ENCODE measurements at places on chromosomes 2 and 18.

GRCh38 chr2:126642031-126642430 is 13.9 kb upstream of the GYPC start:
- DNase-seq: no peak

GRCh38 chr2:162490761-162491470 is 147.0 kb downstream of the GCA start:
- DNase-seq: no peak

- no peak for DNase-seq
Measured at GRCh38 chr2:45435316-45435715, 175.8 kb downstream of the SRBD1 start.

DNA sequence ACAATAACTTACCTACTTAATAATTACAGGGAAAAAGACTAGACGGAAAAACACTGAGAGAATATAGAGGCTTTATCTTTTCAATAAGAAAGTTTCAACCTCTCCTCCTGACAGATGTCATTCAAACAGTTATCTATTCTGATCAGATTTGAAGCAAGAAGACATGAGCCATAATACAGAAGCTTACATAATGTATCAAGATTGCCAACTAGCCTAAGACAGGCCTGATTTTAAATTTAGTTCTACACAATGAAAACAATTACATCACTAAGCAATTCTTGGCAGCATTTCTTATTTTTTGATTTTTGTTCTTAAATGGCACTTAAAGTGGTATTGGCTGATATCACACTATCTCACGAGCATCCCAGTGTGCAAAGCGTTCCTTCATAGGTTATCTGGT is 41.6 kb downstream of the GPR155 start:
- no peak for DNase-seq

DNA sequence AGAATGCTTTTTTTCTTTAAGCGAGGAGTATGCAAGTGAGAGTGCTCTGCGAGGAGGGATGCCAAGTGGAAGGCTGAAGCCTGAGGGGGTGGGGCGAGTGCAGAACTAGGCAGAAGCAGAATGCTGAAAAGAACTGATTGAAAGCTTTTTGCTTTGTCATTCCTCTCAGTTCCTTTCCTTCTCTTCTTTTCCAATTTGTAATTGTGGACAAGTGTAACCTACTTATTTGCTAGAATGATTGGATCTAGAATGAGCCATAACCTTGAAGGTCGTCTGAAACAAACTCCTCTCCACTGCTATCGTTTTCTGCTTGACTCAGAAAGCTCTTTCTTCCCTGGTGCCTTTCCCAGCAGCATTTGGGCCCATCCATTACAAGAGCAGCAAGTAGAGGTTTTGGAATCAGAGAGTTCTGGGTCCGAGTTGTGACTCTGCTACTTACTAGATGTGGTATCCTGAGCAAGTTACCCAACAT is 115.3 kb downstream of the METTL8 start:
- no peak for DNase-seq

DNA sequence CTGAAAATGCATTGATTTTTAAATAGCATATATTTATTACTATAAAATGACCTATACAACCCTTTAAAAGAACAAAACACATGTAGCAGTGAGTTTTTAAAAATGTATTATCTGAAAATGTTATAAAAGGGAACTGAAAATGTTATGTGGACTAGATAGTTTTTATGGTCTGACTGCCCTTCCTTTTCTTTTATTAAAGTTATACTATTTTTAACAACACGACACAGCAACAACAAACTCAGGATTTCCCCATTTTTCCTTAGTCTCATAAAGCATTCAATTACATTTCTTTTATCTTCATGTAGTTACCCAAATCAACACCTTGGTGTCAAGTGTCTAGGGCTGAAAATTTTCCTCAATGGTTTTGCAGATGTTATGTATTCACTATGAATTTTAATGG is 132.8 kb upstream of the TMEFF2 start:
- no peak for DNase-seq

DNA sequence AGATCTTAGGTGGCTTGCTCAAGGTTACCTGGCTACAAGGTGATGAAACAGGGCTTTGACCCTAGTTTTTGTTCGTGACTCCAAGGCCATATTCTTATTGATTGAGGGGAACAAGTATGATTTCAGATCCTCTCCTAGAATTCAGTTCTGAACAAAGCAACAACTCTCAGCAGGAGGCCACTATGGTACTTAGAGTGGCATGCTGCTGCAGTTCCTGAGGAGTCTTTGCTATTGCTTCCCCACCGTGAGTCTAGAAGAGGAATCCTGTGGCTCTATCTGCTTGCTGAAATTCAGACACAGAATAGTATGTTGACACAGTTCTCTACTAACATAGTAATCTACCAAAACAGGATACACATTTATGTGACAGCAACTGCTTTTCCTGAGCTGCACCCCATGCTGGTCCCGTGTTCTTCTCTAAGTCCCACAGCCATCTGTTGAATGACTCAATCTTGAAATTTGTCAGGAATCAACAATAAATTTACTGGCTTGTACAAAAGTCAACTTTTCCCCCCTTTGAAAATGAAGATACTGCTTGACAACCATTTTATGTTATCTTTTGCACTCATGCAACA is 4.1 kb downstream of the TGFBRAP1 start:
- no peak for DNase-seq

- no peak for DNase-seq
Measured at GRCh38 chr18:26689226-26689879, 141.0 kb upstream of the KCTD1 start.

DNA sequence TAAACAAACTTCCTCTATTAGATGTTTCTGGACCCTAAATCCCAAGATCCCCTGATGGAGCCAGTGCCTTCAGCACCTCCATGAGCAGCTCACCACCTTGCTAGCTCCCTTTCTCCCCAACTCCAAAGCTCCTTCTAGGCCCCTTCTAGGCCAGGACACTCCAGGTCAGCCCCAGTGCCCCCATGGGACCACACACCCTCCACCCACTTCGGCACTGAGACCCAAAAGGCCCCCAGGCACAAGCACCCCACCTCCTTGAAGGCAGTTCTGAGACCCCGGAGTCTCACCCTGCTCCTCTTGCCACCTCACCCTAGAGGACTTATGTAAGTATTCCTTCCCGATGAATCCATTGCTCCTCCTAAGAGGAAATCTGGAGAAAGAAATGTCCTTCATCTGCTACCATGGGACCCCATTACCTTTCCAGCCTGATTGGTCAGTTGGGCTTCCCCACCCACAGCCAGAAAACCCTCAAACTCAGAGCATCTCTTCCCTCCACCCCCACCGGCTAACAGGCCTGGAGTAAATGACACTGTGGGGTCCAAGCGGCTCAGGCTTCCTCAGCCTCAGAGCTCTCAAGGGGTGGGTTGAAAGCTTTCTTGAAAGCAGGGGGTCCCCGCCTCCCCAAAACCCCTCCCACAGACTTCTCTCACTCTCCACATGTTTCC is 9.8 kb upstream of the ARMC9 start:
- no peak for DNase-seq

GRCh38 chr2:69224512-69224837 is 162.6 kb downstream of the GFPT1 start:
- DNase-seq: no peak

- no peak for DNase-seq
Measured at GRCh38 chr2:27448381-27448780, 6.2 kb downstream of the KRTCAP3 start.

GRCh38 chr18:56382541-56382940 is 255.9 kb downstream of the TXNL1 start:
- no peak for DNase-seq

DNA sequence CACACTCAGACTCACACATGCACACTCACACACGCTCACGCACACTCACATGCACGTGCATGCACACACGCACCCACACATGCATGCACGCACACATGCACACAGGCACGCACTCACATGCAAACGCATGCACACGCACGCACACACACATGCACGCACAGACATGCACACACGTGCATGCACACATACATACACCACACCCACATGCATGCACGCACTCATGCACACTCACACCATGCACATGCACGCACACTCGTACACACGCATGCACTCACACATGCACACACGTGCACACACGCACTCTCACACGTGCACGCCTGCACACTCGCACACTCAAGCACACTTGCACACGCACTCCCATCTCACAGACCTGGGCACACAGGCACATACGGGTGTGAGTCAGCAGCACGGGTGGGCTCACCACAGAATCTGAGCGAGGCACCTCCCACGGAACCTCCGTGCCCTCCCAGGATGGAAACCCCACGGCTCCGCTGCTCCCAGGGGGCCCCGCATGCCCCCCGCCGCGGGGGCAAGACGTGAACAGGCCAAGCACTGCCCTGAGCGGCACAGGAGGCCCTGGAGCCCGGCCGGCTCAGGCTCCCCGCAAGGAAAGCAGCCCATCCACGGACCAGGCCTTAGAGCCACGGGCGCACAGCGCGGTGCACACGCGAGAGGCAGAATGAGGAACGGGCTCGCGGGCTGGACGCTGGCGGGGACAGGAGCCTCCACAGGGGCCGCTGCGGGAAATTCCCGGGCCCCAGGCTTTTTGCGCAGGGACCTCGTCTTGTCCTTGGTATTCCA is 8.4 kb upstream of the KCNG2 start:
- no peak for DNase-seq

- no peak for DNase-seq
Measured at GRCh38 chr18:65924904-65925303, 174.1 kb downstream of the CDH7 start.

- DNase-seq: no peak
Measured at GRCh38 chr2:112724591-112725525, 4.0 kb downstream of the NT5DC4 start.
